Kidney (tissue), 22 donors: ENCODE measurements at places on chromosomes 13 and 19.

DNA sequence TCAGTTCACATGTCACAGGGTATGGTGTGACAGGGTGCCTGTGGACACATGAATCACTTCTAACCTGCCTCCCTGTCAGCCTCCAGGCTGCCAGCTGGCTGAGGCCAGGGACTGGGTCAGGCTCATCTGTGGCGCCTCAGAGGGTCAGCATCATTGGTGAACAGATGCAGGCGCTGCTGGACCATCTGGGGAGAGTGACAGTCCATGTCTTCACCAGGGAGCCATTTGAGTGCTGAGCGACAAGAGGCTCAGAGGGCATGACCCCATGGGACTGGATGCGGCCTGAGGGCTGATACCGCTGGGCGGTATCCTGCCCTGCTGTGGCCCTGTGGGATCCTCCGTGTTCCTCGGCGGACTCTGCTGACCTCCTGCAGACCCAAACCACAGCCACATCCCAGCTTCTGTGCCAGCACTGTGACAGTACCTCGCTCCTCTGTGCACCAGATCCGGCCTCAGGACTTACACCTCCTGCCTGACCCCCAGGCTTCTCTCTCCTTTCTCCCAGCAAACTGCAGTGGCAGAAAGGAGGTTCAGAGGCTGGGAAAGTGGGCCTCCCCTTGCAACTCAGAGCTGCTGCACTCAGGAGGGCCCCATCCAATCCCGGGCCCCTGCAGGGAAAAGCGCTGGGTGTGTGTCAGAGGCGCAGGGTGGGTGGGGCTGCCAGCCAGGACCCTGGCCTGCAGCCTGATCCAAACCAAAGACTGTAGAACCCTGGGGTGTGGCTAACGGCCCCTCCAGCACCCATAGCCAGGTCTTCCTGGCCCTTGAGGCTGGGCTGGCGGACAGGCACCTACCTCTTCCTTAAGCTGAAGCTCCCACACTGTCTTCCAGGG is 10.2 kb downstream of the ACTMAP start:
- no peak for DNase-seq

DNA sequence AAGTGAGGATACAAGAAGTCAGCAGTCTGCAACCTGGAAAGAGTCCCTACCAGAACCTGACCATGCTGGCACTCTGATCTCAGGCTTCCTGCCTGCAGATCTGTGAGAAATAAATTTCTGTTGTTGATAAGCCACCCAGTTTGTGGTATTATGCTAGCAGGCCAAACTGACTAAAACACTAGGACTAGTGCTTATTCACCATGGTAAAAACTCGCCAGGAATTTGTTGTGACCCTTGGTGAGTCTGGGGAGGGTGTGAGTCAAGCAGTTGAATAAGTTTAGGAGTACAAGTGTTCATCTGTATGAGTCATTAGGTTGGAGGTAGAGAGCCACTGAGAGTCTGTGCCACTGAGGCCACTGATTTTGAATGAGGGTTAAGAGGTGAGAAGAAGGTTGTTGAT is 3.6 kb downstream of the ZIK1 start:
- no peak for DNase-seq

GRCh38 chr13:34153428-34154180 is 335.7 kb downstream of the RFC3 start:
- DNase-seq = no peak

DNA sequence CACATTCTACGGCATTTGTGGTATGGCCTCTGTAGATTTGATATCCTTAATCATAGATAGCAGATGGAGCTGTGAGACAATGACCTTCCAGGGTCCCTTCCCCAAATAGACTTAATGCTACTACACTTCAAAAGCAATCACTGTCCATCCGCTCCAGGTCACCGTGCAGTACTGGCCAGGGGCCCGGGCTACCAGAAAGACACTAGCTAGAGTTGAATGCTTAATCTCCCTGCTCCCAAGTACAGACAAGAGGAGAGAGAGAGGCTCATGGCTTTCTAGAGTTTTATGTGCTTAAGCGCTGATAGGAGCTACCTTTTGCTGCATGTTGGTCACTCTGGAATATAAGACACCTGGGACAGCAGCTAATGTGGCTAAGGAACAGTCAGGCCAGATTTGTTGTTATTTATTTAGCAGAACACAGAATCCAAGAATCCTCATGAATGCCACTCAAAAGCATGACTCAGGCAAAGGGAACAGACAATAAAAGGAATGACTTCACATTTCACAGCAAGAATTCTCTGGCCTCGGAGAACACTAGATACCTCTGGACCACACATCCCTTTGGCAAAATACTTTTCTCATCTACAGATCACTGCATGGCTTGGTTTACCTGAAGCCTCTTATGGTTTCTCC is 165.0 kb downstream of the LACC1 start:
- DNase-seq = no peak

DNA sequence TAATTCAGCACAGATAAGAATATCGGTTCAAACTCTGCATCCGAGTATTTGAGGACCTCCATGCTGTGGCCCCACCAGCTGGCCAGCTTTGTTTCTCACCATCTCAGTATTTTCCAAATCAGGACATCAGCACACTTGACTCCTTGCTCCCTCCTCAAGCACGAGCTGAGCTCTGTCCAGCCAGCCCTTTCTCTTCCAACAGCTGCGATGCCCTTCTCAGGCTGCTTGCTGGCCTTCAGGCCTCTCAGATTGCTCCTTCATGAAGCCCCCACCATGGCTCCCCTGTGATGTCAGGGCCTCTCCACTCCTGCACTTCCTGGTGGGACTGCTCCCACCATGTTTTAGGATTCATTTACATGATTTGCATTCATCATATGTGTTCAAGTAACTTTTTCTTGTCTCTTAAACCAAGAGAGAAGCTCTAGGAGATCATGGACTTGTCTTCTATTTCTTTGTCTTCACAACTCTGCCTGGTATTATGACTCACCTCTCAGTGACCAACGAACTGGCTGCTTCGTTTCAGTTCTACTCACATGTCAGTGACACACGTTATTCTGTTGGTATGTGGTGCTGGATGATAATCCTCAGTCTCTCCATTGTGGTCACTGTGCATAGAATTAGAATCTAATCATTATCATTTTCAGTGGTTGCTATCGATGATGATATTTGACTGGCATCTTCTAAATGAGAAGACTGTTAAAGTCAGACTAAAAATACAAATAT is 471.7 kb downstream of the EFNB2 start:
- DNase-seq = no peak

GRCh38 chr13:107838588-107839161 is 376.7 kb downstream of the LIG4 start:
- peak; percentile 34 for DNase-seq

DNA sequence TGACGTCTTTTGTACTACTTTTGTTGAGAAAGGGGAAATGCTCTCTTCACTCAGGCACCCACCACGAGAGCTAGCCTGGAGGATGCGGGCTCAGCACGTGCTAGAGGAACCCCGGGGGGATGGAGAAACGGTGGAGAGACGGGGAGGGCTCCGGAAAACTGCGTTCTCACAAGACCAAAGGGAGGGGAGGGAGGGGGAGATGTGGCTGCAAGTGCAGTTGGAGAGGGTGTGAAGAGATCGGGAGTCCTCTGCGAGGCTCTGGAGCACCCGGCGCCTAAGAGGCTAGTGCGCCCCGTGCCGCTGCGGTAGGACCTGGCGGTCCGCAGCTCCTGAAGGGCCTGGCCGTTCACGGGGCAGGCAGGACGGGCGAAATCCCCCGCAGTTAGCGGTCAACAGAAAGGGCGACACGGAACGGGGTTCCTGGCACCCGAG is 43.4 kb upstream of the XPO4 start:
- peak; percentile 39 for DNase-seq

DNA sequence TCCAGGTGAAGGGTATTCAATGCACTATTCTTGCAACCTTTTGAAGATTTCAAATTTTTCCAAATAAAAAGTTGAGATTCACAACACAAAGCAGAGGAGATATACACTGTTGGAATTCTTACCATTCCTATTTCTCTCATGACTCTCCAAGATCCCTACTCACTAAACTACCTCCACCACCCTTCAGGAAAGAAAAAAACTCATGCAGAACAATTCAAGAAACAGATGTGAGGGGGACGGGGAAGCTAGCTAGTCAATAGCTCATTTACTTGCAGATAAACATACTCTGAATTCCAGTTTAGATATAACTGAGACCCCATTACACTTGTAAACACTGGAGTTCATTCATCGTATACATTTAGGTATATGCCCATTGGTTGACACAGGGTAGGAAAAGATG is 90.0 kb upstream of the SERP2 start:
- no peak for DNase-seq

DNA sequence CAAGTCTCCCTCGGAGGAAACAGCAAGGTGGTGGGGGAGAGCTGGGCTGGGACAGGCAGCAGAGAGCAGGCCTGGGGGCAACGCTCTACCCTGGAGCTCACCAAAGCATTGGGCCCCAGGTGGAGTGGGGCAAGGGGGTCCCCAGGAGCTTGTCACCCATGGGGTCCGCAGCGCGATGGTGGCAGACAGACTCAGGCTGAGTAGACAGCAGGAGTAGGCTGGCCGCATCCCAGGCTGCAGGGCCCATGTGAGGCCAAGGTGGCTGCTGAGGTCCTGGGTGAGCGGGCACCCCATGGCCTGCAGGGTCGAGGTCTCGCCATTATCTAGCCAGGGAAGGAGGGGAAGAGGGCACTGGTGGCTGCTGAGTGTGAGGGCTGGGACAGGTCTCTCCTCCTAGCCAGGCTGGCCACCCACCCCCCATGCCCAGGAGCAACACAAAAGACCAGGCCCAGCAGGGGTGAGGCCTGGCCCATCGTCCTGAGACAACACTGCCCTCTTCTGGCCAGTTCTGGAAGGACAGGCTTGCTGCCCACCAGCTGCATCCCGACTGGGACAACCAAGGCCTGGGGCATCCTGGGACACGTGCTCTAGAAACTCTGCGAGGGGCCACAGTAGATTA is 33.1 kb downstream of the CEBPG start:
- DNase-seq = peak; percentile 81

DNA sequence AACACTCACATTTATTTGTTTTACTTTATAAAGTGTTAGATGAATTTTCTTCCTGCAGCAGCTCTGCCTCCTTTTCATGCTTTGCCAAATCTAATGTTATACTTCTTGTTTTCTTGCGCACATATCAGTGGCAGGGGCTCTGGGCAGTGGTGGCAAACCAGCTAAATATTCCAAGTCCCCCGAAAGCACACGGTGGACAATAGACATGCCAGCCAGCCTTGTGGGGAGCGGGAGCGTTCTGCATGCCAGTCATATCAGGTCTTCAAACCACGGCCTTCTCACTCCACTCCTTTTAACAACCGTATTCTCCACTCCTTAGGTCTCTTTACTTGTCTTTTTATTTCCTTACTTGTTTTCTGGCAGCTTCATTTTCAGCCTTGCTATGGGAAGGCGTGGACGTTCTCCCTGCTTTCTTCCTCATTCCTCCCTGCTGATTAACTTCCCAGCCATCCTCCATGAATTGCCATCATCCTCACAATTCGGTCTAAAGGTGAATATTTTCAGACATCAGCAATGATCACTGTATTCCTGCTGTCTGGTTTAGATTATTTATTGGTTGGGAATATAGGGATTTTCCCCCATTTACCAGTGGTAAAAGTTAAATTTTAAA is 77.1 kb upstream of the WASF3 start:
- DNase-seq = no peak

GRCh38 chr19:50332244-50333038 is 3.3 kb upstream of the KCNC3 start:
- DNase-seq = peak; percentile 56

DNA sequence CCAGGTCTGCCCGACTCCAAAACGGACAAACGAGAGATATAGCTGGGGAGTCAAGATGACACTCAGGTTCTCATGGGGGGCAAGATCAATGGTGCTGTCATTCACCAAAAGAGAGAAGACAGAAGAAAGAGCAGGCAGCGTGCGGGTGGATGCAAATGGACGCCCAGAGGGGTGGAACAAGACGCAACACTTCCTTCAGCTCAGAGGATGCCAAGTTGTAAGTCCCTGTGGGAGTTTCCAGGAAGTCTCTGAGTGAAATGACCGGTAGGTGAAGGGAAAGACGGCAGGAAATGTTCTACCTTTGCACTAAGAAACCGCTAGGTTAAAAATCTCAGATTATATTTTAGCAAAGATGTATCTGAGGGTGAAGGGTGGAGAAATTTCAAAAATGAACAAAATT is 26.5 kb downstream of the TUBGCP3 start:
- no peak for DNase-seq

DNA sequence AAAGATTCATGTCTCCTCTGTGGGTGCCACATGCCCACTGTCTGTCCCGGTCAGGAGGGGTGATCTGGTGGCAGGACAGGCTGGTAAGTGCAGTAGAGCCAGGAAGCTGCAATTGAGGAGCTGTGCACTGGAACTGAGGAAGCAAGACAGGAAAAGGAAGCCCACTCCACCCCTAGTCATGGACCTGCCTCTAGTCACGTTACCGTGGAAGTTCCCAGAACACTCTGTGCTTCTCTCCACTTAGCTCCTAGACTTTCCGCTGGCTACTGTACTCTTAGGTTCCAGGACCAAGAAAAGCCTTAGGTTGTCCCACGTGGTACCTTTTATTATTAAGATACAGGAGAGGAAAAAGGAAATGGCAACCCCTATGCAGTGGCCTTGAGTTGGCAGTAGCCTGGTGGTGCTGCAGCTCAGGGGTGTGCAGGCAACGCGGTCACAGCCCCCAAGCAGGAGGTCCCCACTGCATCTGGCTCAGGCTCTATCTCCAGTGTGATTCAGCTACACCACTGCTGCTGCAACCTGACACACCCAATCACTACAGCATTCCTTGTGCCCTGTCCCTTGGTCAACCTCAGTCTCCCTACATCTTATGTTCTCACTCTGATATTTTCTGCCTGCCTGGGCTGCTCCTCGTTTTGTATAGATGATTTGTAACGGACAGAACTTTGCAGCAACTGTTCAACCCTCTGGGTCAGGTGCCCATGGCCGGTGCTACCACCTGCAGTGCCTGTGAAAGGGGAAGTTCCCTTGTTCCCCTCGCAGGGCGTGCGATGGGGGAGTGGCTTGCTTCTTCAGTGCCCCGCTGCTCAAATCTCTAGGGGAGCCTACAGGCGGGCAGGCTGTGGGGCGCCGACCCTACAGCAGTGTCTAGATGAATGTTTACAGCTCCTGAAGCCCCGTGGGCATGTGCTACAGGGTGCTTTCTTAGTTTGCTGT is 24.4 kb upstream of the GPR12 start:
- DNase-seq = no peak

DNA sequence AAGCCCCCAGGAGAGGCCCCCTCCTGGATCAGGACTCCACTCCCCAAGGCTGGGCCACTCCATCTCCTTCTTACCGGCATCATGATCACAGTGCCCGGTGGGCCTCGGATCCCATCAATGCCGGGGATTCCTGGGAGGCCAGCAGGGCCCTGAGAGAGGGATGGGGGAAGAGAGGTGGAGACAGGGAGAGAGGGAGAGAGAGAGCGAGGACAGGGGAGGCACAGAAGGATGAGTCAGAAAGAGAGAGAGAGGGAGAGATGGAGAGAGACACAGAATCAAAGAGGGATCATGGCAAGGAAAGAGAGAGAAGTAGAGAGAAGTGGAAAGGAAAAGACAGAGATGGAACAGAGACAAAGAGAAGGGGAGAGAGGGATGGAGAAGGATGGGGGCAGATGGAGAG is 13.8 kb downstream of the COL5A3 start:
- DNase-seq = no peak
